ENCODE measurements at places on chromosomes 5 and 9. TPM values are rescaled to one million over a fixed set of nuclear protein-coding genes. Genes with fewer than 3 reads are reported as not detected.
A peak's percentile ranks its signal among the peaks of the same experiment; 100 is the strongest.

DNA sequence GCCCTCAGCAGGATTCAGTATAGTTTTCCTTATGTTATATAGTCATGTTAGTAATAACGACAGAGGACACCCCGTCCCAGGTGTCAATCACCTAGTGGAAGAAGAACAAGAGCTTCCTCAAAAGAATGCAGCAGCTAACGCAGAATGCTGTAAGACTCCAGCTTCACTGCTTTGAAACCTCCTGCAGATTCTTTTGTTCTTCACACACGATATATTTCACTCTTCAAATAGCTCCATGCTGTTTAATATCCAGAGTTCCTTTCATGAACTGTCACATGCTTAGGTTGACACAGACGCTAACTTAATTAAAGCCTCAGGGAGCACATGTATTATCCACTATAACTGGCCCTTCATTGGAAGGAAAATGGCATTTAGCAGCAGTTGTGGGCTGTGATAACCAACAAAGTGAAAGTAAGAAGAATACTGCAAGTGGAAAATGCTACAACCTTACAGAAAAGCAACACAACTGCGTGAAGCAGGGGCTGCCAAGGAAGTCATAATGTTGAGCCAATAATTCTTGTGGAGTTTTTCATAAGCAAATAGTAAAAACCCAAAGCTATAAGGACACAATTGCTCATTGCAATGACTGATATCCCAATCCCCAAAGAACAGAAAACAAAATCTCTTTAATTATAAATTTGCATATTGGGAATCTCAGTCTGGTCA lies 387.5 kb downstream of the PLK2 start:
- DNase-seq: no peak

DNA sequence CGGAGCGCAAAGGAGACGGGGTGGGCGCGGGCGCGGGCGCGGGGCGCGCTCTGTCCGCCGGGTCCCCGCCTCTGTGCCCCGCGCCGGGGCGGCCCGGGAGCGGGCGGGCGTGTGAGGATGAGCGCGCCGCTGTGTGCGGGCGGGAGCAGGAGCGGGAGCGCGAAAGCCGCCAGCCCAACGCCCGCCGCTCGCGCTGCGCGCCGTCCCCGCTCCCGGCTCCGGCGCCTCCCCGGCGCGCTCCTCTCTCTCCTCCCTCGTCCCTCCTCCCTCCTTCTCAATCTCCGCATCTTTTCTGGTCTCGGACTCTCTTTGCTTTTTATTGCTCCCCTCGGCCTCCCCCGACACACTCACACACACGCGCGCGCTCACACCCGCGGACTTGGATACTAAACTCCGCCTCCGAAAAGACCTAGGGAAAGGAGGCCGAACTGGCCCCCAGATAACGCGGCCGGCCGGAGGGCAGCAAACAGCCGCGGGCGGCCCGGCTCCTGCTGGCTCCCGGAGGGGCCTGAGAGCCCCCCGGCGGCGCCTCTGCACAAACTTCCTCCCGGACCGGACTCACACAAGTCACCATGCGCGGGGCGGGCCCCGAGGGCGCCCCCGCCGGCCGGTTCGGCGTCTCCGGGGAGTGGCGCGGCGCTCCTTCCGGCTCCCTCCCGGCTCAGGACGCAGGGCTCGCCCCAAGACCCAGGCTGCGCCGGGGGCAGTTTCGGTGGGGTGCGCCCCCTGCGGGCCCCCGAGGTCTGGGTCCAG lies at the start of gene FIBCD1:
Gene FIBCD1 (minus strand): TSS at position 596 of the 753 bp plus-strand sequence. CDS start 640 bp downstream, outside the sequence.
- peak; percentile 51 for DNase-seq

DNA sequence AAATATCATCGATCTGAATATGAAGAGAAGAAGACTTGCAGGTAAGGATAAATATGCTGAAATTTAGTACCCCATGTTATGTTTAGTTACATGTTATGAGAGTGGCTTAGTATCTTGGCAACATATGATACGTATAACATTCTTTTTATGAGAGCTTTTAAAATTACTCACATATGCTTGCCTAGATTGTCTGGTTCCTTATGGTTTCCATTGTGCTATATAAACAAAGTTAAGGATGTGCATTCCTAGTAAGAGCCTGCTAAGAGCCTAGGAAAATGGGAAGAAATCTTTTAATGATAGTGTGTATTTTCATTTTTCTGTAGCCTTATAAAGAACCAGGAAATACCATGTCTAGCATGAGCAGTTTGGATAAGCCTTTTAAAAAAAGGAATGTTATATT lies 112.0 kb upstream of the KCNN2 start:
- no peak for DNase-seq

The AHRR gene
- 3.7 TPM for total RNA-seq

The NTRK2 gene
- total RNA-seq: 0.06 TPM

Measured in NCI-H460 (cell line).